ENCODE measurements at places on chromosomes 3 and 15.
A peak's percentile ranks its signal among the peaks of the same experiment; 100 is the strongest.

DNA sequence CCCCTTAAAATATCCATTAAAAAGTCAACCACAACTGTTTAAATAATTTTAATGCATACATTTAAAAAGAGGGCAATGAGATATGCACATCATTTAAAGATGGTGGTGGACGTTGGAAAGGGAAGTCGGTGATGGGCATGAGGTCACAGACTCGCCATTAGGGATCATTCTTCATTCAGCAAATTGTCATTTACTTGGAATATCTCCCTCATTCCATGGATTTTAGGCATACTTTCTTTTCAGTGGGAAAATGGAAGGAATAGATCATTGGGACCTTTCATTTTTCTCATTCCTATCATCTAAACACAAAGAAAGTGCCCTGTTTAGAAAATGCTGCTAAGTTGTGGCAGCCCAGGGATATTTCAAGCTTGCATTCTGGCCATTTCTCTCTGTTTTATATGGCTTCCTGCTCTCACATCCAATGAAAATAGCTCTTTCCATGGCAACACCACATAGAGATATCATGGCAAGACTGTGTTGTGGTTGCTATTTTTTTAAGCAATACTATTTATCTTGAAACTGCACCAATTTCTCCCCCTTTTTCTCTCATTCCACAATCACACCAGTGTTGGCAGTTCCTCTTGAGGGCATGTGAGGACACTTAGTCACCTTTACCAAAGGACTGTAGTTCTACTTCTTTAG is 40.7 kb upstream of the LMCD1 start:
- no peaks in the 10 kb centered on the region for H3K36me3 ChIP-seq
- H3K27me3 ChIP-seq: no peaks in the 10 kb centered on the region
- H3K4me1 ChIP-seq: peaks cover 4% of the 10 kb centered on the region
- no peak for DNase-seq
- H3K4me3 ChIP-seq: no peak overlapping the region
- no peak overlapping the region for H3K27ac ChIP-seq

DNA sequence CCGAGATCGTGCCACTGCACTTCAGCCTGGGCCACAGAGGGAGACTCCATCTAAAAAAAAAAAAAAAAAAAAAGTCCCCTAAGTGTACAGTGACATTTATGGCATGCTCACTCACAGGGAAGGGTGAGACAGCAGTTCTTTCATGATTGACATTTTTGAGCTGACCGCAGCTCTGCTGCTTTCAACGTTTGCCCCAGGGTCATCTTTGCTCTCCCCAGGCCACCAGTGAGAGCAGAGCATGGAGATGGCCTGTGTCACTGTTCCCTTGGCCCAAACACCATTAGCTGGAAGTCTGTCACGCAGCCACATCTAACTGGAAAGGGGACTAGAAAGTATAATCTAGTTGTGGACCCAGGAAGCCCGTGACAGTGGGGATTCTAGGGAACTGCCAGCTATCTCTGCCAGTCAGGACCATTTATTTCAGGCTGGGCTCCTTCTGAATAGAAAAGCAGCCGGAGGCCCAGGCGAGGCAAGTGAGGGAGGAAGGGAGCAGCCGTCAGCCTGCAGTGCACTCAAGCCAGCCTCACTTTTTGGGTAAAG is 193.4 kb upstream of the HES1 start:
- no peaks in the 10 kb centered on the region for H3K27me3 ChIP-seq
- no peaks in the 10 kb centered on the region for H3K36me3 ChIP-seq
- H3K4me3 ChIP-seq: no peak overlapping the region
- H3K27ac ChIP-seq: no peak overlapping the region
- no peak for DNase-seq
- peaks cover 8% of the 10 kb centered on the region for H3K4me1 ChIP-seq

- H3K36me3 ChIP-seq: no peaks in the 10 kb centered on the region
- no peak overlapping the region for H3K4me3 ChIP-seq
- H3K27me3 ChIP-seq: no peaks in the 10 kb centered on the region
Observed at GRCh38 chr3:190645932-190646460, 132.1 kb downstream of the IL1RAP start.

GRCh38 chr3:69240651-69241568 is 118.5 kb upstream of the LMOD3 start:
- no peaks in the 10 kb centered on the region for H3K36me3 ChIP-seq
- H3K27me3 ChIP-seq: no peaks in the 10 kb centered on the region
- H3K4me3 ChIP-seq: no peak overlapping the region
- no peak for DNase-seq
- no peak overlapping the region for H3K27ac ChIP-seq

DNA sequence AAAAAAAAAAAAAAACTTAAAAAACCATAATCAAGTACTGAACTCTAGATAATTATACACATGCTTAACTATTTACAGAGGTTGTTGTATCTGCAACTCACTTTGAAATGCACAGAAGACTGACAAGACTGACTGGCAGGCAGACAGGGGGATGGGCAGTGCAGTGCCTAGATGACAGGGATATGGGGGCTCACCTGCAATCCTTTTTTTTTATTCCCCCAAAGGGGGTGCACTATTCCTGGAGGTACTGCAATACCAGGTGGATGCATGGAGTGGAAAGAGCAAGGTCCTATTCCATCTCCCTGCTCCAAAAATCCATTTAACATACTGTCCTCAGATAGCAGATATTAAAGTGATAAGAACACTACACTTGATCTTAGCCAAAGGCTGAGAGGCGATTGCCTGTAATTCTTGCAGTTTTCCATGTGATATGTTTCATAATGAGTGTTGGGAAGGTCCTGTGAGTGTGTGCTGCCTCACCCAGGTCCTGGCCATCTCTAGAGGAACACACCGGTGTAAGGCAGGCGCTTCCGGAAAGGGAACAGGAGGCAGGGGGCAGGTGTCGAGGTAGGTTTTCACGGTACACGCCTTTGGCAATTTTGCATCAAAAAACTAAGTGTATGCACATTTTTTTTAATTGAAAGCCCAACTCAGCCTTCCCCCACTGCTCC is 22.7 kb downstream of the SEC61A1 start:
- DNase-seq: no peak
- H3K27ac ChIP-seq: no peak overlapping the region
- H3K36me3 ChIP-seq: peaks cover 75% of the 10 kb centered on the region
- H3K4me1 ChIP-seq: peaks cover 27% of the 10 kb centered on the region
- H3K4me3 ChIP-seq: no peak overlapping the region

GRCh38 chr15:81893182-81893835 is 152.5 kb downstream of the MEX3B start:
- no peak for DNase-seq
- no peaks in the 10 kb centered on the region for H3K27me3 ChIP-seq
- peaks cover 55% of the 10 kb centered on the region for H3K4me1 ChIP-seq

DNA sequence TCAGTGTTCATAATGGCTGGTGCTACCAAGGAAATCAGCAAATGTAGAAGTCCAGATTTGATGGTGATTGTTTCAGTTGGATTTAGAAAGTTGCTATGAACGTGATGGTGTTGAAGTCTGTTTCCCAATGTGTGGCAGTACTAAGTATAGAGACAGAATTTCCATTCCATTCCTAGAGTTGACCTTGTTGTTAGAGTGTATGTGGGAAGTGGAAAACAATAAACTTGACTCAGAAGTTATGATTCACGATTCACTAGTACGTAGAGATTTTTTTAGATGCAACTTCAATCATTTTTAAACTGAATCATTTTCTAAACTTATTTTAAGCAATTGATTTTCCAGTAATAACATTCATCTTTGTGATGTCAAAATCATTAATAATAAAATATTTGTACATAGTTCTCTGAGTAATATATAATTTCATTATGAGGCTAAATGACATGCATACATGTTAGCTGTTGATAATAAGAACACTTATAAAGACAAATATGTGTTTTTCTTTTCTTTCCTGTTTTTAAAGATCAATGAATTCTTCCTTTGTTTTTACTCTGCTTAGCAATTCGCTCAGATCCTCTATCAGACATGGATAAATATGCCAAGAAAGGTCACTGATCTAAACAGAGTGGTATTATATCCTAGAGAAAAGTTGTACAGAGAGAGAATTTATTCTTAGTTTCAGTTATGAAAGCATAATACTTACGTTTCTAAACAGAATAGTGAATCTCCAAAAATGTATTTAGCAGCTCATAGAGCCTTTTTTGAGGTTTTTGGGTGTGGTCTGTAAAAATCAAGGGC is 108.8 kb upstream of the GPR149 start:
- H3K36me3 ChIP-seq: no peaks in the 10 kb centered on the region
- H3K4me1 ChIP-seq: no peaks in the 10 kb centered on the region
- H3K27me3 ChIP-seq: no peaks in the 10 kb centered on the region
- H3K4me3 ChIP-seq: no peak overlapping the region
- H3K27ac ChIP-seq: no peak overlapping the region

DNA sequence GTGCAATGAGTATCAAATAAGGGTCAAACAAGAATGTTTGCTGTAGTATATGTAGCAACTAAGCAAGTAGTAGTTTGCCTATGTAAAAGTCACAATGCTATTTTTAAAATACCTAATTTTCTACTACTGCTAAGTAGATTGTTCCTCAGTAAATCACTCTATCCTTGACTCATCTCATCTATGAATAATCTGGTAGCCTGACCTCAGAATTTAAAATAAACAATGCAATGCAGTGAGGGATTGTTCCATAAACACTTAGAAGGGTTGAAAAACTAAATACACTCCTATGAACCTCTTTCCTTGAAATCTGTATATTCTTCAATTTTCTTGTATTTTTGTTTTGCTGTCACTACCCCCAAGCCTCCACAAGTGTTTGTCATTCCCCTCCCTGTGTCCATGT is 253.3 kb downstream of the TBC1D5 start:
- peaks cover 23% of the 10 kb centered on the region for H3K4me1 ChIP-seq
- no peak for DNase-seq
- H3K4me3 ChIP-seq: no peak overlapping the region
- H3K36me3 ChIP-seq: no peaks in the 10 kb centered on the region

DNA sequence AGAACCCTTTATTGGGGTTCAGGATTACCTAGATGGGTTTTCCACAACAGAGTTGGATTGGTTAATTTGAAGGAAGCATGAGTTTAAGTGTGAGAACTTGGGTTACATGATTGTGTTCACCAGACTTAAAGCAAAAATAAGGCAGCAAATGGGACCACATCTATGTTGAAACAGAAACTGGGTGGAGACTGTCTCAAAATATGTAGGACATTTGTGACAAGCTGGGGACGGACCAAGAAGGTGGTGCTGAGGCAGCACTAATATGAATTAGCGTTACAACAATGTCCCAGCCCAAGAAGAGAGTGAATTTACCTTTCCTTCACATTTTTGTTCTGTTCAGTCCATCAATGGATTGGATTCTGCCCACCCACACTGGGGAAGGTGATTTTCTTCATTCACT is 866 bp upstream of the AADACL2 start:
- H3K27me3 ChIP-seq: no peaks in the 10 kb centered on the region
- no peaks in the 10 kb centered on the region for H3K36me3 ChIP-seq
- no peak overlapping the region for H3K4me3 ChIP-seq
- no peak for DNase-seq
- no peak overlapping the region for H3K27ac ChIP-seq
- no peaks in the 10 kb centered on the region for H3K4me1 ChIP-seq

- H3K4me3 ChIP-seq: no peak overlapping the region
- H3K27ac ChIP-seq: no peak overlapping the region
- peaks cover 28% of the 10 kb centered on the region for H3K4me1 ChIP-seq
- DNase-seq: no peak
- H3K27me3 ChIP-seq: no peaks in the 10 kb centered on the region
Observed at GRCh38 chr3:99702953-99703943, 64.9 kb downstream of the COL8A1 start.

DNA sequence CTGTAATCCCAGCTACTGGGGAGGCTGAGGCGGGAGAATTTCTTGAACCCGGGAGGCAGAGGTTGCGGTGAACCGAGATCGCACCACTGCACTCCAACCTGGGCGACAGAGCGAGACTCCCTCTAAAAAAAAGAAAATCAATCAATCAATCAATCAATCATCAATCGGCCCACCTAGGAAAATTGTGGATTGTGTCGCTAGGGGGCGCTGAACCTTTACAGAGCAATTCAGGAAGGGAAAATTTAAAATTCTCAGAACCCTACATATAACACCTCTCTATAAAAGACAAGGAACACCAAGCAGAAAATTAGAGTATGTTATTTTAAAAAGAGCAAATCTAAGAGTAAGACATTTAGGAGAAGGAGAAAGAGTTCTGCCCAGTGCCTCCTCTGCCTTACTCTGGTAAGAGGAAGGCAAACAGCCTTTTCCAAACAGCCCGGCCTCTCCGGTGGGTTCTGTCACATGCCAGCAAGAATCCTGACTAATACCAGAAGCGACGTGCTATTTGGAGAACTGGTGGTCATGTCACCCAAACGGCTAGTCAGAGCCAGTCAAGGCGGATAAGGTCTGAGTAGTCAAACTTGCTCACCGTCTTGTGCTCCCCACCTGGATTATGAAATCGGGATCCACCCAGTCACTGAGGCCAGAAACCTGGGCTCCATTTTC is 22.3 kb upstream of the SMCO1 start:
- DNase-seq: no peak
- no peak overlapping the region for H3K27ac ChIP-seq
- H3K4me1 ChIP-seq: no peaks in the 10 kb centered on the region
- no peaks in the 10 kb centered on the region for H3K27me3 ChIP-seq
- H3K4me3 ChIP-seq: no peak overlapping the region

DNA sequence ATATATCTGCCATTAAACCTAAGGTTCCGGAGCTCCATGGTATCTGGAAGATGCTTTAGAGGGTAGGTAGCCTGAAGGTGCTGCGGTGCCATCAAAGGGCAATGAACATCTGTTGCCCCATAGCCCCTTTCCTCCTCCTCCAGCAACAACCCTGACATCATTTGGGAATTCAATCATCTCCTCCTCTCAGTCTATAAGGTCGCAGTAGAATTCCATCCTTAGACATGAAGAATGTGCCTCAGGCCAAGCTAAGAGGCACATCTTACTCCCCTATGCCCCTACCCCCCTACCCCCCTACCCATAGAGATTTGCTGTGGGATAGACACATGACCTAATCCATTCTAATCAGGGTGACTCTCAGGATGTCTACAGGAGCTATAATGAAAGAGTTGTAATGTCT is 1099.7 kb upstream of the CFAP20DC start:
- no peak overlapping the region for H3K4me3 ChIP-seq
- no peak overlapping the region for H3K27ac ChIP-seq
- no peaks in the 10 kb centered on the region for H3K4me1 ChIP-seq
- no peak for DNase-seq

DNA sequence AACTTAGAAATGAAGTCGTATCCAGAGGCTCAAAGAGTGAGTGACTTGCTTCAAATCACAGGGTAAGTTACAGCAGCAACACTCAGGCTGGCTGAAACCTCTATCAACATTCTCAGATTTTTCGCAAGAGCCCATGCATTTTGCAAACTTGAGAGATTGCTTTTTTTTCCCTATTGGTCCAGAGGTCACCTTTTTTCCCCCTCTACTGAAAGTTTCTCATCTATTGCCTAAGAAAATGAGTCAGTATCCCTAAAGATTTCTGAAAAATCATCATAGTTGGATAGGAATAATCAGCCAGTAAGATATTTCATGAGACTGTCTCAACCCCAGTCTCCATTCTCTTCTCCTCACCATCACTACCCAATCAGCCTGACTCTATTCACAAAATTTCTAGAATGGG is 410.6 kb downstream of the FOXP1 start:
- no peak for DNase-seq
- H3K27me3 ChIP-seq: no peaks in the 10 kb centered on the region
- H3K36me3 ChIP-seq: no peaks in the 10 kb centered on the region
- no peak overlapping the region for H3K27ac ChIP-seq
- peaks cover 11% of the 10 kb centered on the region for H3K4me1 ChIP-seq

- peaks cover 28% of the 10 kb centered on the region for H3K4me1 ChIP-seq
- no peaks in the 10 kb centered on the region for H3K27me3 ChIP-seq
- H3K27ac ChIP-seq: peak overlapping the region; percentile 39
- peak; percentile 64 for DNase-seq
Observed at GRCh38 chr3:52171514-52172261, 17.5 kb upstream of the POC1A start.
